Spinal cord (tissue), 10 donors: ENCODE measurements at places on chromosomes 3 and 15. TPM values are rescaled to one million over a fixed set of nuclear protein-coding genes. Genes with fewer than 3 reads are reported as not detected.

TTC21A gene
- 13.4 TPM for total RNA-seq

RHOV gene
- 2.8 TPM for total RNA-seq

IL17RE gene
- 0.79 TPM for total RNA-seq

PDZRN3 gene
- total RNA-seq = 29.2 TPM

SENP8 gene
- total RNA-seq = 5.1 TPM

PCOLCE2 gene
- total RNA-seq = 6.8 TPM

ISL2 gene
- total RNA-seq = 0.28 TPM

CCR9 gene
- total RNA-seq = 0.30 TPM

MYH15 gene
- total RNA-seq = 1.2 TPM

RASL12 gene
- 18.8 TPM for total RNA-seq

SLC25A36 gene
- total RNA-seq = 97.1 TPM

LNP1 gene
- 10.7 TPM for total RNA-seq

OR5K3 gene
- not detected for total RNA-seq

DNAH12 gene
- total RNA-seq = 2.8 TPM

CPA3 gene
- 4.5 TPM for total RNA-seq

SLCO3A1 gene
- total RNA-seq = 6.3 TPM

ITPR1 gene
- 43.7 TPM for total RNA-seq

CD80 gene
- total RNA-seq = not detected

PLA2G4F gene
- total RNA-seq = not detected

CLDN18 gene
- total RNA-seq = 0.20 TPM

DPPA2 gene
- total RNA-seq = not detected

FETUB gene
- total RNA-seq = not detected

CPLX3 gene
- total RNA-seq = 0.11 TPM

ATP2B2 gene
- total RNA-seq = 25.2 TPM

CERS3 gene
- total RNA-seq = 0.28 TPM
